GM12865 (cell line): ENCODE measurements at places on chromosomes 4 and X.

DNA sequence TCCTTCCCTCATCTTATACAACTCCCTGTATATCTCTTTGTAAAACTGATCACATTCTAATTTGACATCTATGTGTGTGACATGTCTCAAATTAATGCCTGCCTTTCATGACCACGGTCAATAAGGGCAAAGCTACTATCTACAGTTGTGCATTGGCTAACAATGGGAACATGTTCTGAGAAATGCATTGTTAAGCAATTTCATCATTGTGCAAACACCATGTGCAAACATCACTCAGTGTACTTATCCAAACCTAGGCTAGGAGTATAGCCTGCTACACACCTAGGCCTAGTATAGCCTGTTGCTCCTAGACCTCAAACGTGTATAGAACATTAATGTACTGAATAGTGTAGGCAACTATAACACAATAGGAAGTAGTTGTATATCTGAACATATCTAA is 95.0 kb downstream of the BANK1 start:
- no peak for DNase-seq

GRCh38 chrX:31551913-31552312 is 480.1 kb upstream of the FTHL17 start:
- no peak for DNase-seq

DNA sequence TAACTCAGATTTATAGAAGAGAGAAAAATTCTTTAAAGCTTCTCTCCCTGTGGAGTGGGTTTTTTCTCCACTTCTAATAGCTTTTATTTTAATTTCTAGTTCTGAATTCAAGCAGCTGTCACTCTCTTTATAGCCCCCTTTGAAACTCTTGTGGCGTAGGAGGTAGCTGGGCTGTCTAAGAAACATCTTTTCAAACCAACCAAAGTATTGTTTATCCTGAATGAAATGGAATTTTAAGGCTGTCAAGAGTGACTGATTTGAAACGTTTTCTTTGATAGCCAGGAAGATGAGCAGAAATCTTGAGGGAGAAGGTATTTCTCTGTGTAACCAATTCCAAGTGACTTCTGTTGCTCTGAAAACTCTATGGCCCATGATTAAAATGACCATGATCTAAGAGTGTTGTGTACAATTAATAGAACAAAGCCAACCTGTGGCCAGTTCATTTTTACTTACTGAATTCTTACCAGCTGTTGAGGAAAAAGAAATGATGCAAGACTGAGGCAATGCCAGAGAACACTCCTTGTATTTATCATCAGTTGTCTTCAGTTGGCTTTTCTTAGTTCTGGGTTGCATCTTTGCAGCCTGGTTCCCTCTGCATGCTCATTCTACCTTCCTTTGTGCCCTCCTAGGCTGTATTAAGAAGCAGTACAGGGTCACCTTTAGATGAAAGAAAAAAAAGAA is 298.4 kb downstream of the ARHGAP10 start:
- no peak for DNase-seq

GRCh38 chr4:8847764-8848163 is 23.9 kb downstream of the HMX1 start:
- no peak for DNase-seq

GRCh38 chrX:21802054-21802670 is 37.3 kb upstream of the MBTPS2 start:
- no peak for DNase-seq

DNA sequence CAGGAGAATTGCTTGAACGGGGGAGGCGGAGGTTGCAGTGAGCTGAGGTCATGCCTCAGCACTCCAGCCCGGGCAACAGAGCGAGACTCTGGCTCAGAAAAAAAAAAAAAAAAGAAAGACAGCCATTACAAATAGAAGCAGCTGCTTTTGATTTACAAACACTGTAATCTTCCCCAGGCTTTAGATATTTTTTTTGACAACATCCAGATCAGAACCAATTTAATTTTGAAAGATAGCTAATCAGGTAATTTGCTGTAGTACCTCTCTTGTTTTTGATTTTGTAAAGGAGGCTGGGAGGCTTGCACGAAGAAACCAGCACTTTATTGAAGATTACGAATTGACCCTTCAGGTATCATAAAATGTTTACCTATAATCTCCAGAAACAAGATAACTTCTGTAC is 107.0 kb downstream of the LDB2 start:
- no peak for DNase-seq

DNA sequence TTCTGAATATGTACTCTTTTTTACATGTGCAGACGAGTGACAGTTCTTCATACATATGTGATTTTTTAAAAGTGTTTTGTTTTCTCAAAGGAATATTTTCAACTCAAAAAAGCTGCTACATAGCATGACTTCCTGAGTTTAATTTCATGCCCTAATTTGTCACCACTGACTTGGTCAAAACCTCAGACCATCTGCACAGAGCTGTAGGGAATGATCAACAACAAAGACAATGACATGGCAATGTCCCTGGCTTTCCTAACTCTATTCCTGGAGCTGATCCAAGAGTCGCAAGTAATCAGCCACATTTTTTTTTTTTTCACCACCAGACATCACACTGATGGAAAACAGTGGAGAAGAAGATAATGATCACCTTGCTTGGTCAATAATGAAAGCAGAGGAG is 97.7 kb downstream of the TMA16 start:
- DNase-seq = no peak

DNA sequence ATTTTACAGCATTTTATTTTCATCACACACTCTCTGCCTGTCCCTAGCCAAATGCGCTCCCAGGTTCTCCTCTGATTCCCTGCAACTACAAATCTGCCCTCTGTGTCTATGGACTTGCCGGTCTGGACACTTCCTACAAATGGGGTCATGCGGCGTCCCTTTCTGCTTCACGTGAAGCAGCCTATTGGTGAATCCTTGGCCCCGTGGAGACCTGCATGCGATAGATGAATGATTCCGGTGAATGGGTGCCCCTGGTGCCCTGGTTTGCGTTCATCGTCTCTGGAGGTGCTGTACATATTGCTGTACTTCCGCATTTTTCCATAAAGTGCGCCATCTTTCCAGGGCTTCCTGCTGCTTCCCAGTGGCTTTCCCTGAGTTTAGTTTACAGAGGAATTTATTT is 27.5 kb upstream of the CLCN4 start:
- no peak for DNase-seq

- DNase-seq = peak; percentile 25
Measured at GRCh38 chr4:79178760-79179159, 147.1 kb downstream of the NAA11 start.

- no peak for DNase-seq
Measured at GRCh38 chr4:56630876-56631666, 50.0 kb downstream of the HOPX start.

GRCh38 chrX:115257711-115258110 is 23.8 kb upstream of the LRCH2 start:
- no peak for DNase-seq

- peak; percentile 24 for DNase-seq
Measured at GRCh38 chr4:172666711-172667368, 501.8 kb upstream of the GALNT7 start.

- no peak for DNase-seq
Measured at GRCh38 chr4:61772126-61772525, 572.0 kb downstream of the ADGRL3 start.

DNA sequence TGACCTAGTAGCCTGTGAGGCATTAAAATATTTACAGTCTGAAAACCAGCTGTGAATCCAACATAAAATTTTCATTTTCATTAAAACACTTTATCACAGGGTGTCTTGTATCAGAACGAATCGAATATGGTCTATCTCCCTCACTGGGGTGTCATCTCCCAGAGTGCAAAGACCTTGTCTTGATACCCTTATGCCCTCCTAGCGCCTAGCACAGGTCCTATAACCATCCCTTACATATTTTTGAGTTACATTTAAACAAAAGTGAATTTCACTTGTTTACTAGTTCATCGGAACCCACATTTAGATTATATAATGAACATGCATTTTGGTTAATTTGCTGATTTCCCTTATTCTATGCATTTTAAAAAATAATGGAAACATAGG is 14.0 kb downstream of the DIPK2B start:
- DNase-seq = no peak

- DNase-seq = no peak
Measured at GRCh38 chr4:137866671-137867070, 334.4 kb upstream of the PCDH18 start.
